ENCODE measurements at places on chromosomes 6 and 20. TPM values are rescaled to one million over a fixed set of nuclear protein-coding genes. Genes with fewer than 3 reads are reported as not detected.

Gene CCN5
- 1.0 TPM for polyA plus RNA-seq

Gene OR2B6
- 0.12 TPM for polyA plus RNA-seq

Gene DEFB127
- not detected for polyA plus RNA-seq

Gene TREML2
- polyA plus RNA-seq = not detected

Gene PRSS16
- polyA plus RNA-seq = 13.3 TPM

Gene ADAT2
- polyA plus RNA-seq = 1.4 TPM

Gene LST1
- polyA plus RNA-seq = 17.0 TPM

Gene BTN1A1
- not detected for polyA plus RNA-seq

Gene ZNF184
- 2.1 TPM for polyA plus RNA-seq

Gene RAB22A
- 8.0 TPM for polyA plus RNA-seq

Gene MEI4
- polyA plus RNA-seq = not detected

Gene DYNLT1
- 332 TPM for polyA plus RNA-seq

Gene CDC5L
- 7.4 TPM for polyA plus RNA-seq

Gene RAET1E
- polyA plus RNA-seq = not detected

Gene SDCBP2
- polyA plus RNA-seq = 339 TPM

Gene ELOVL2
- not detected for polyA plus RNA-seq

Gene CST7
- polyA plus RNA-seq = 3.9 TPM

Gene SGK1
- polyA plus RNA-seq = 352 TPM

Gene DLL1
- polyA plus RNA-seq = 3.5 TPM

Gene NKX2-4
- not detected for polyA plus RNA-seq

Gene SSTR4
- not detected for polyA plus RNA-seq

Gene TFAP2D
- not detected for polyA plus RNA-seq

Gene C6orf58
- polyA plus RNA-seq = not detected

Gene MYLK2
- not detected for polyA plus RNA-seq

Gene FERMT1
- 21.6 TPM for polyA plus RNA-seq

Gene WFDC12
- 0.42 TPM for polyA plus RNA-seq

Gene ADTRP
- polyA plus RNA-seq = 86.9 TPM

Gene MOXD1
- 6.6 TPM for polyA plus RNA-seq

Gene SLC44A4
- polyA plus RNA-seq = 252 TPM

Gene KHDC1L
- polyA plus RNA-seq = not detected

Gene GMNN
- polyA plus RNA-seq = 52.9 TPM

Gene LTA
- polyA plus RNA-seq = not detected

Gene KIF6
- polyA plus RNA-seq = not detected

Gene BCAS1
- 154 TPM for polyA plus RNA-seq

Gene GPLD1
- polyA plus RNA-seq = not detected

Gene TBCC
- polyA plus RNA-seq = 35.9 TPM

Gene RBPJL
- not detected for polyA plus RNA-seq

Gene IMPG1
- polyA plus RNA-seq = not detected

Gene SULF2
- 22.2 TPM for polyA plus RNA-seq

Gene DNMT3B
- polyA plus RNA-seq = 0.85 TPM

Gene APOM
- polyA plus RNA-seq = 2.3 TPM

Gene C6orf62
- polyA plus RNA-seq = 37.9 TPM

Gene DOK5
- 0.60 TPM for polyA plus RNA-seq

Data from sigmoid colon (tissue), 7 donors.